CD8-positive, alpha-beta T cell (primary cell): ENCODE measurements at places on chromosomes 3 and 15.

DNA sequence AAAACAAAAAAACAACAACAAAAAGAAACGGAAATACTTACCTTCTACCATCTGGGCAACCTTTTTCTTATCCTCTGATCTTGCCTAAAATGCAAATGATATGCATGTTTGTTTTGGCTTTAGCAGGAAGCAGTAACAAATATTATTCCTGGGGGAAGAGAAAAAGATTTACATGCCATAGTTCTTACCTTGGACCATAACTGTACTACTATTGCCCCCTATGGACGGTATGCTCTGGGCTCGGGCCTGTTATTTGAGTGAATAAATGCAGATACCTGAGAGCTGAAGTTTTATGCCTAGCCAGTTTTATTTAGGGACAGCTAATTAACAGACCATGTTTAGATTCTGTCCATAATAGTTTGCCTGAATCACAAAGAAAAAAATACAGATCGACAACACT is 12.6 kb upstream of the STARD5 start:
- no peak for DNase-seq

DNA sequence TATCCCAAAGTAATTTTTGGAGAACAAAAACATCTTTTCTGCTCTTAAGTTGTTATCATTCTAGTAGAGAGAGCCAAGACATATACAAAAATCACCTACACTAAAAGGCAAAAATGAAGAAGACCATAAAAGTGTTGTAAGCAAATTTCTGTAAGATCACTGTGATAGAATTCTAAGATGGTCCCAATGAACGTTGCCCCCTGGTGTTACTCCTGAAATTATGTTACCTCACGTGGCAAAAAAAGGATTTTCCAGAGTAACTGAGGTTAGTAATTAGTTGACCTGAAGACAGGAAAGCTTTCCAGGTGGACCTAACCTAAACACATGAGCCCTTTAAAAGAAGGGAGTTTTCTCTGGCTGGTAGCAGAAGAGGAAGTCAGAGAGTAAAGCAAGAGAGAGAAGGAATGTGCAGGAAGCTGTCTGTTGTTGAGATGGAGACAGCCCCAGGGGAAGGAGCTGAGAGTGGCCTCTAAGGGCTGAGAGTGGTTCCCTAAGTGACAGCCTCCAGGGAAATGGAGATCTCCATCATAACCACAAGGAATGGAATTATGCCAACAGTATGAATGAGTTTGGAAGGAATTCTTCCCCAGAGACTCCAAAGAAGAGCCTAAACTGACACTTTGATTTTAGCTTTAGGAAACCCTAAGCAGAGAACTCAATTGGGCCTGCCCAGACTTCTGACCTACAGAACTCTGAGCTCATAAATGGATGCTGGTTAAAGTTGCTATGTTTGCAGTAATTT is 205.9 kb downstream of the CD47 start:
- no peak for DNase-seq

GRCh38 chr3:127620637-127621375 is 8.2 kb upstream of the PODXL2 start:
- no peak for DNase-seq

- no peak for DNase-seq
Observed at GRCh38 chr3:135779590-135780235, 185.8 kb upstream of the PPP2R3A start.

DNA sequence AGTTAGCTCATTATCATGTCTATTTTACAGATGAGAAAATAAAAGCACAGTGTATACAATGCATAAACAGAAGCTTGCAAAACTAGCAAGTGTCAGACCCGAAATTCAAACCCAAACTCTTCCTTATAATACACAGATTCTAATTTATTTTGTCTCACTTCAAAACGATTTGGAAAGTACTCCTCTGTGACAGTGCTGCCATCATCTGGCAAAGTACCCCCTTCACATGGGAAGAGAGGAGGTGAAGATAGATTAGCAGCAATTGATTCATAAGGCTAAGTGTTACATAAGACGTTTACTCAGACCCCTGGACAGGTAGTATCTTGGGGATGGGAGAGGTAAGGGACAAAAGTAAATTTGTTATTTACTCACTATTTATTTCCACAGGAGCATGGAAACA is 744.0 kb upstream of the SGO1 start:
- DNase-seq: no peak

- no peak for DNase-seq
Observed at GRCh38 chr3:188506446-188506845, 352.5 kb downstream of the LPP start.

DNA sequence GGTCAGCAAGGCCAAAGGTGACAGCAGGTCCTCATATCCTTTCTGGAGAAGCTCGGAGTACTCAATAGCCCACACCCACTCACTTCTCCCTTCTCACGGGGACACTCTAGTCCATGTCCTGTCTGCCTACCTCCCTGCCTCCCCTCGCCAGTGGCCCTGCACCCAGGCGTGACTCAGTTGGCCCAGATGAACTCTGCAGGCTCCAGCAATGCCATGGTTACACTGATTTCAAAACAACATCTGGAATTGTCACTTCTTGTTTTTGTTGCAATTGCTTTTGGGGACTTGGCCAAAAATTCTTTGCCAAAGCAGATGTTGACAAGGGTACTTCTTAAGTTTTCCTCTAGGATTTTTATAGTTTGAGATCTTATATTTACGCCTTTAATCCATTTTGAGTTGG is 13.0 kb downstream of the IL16 start:
- DNase-seq: no peak

- DNase-seq: no peak
Observed at GRCh38 chr3:120907659-120908029, 361 bp upstream of the STXBP5L start.

- no peak for DNase-seq
Observed at GRCh38 chr3:129035360-129036221, 25.0 kb upstream of the GP9 start.

GRCh38 chr15:66600240-66600627 is 34.4 kb upstream of the LCTL start:
- no peak for DNase-seq

GRCh38 chr3:161637559-161637958 is 141.0 kb downstream of the OTOL1 start:
- DNase-seq: no peak

DNA sequence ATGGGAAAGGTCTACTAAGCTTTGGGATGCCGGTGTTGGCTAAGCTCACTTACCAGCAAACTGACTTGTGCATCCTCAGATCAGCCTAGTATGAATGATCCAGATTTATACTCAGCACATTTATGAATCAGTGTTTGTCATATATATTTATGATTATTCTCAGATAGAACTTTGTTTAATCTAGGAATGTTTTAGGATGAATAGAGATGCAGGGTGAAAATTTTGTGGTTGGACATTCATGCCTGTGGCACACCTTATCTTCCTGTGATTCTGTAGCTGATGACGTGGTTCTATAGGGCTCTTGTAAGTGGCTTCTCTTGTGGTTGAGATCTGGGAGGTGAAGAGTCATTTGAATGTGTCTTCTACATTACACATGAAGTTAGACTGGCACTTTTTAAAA is 11.4 kb downstream of the CDIN1 start:
- no peak for DNase-seq

GRCh38 chr3:20752416-20752815 is 566.4 kb upstream of the SGO1 start:
- DNase-seq: no peak

GRCh38 chr3:125684199-125684598 is 88.9 kb upstream of the OSBPL11 start:
- DNase-seq: no peak

- DNase-seq: peak; percentile 47
Observed at GRCh38 chr15:31269816-31270575, 56.6 kb upstream of the KLF13 start.

GRCh38 chr3:137008131-137008530 is 50.3 kb downstream of the IL20RB start:
- DNase-seq: no peak

GRCh38 chr15:90674476-90674875 is 42.7 kb upstream of the BLM start:
- DNase-seq: no peak

- DNase-seq: no peak
Observed at GRCh38 chr15:49265911-49266310, 95.9 kb downstream of the GALK2 start.

- no peak for DNase-seq
Observed at GRCh38 chr15:41932101-41932500, 38.2 kb upstream of the SPTBN5 start.

GRCh38 chr3:148955544-148956346 is 35.6 kb upstream of the GYG1 start:
- DNase-seq: no peak

DNA sequence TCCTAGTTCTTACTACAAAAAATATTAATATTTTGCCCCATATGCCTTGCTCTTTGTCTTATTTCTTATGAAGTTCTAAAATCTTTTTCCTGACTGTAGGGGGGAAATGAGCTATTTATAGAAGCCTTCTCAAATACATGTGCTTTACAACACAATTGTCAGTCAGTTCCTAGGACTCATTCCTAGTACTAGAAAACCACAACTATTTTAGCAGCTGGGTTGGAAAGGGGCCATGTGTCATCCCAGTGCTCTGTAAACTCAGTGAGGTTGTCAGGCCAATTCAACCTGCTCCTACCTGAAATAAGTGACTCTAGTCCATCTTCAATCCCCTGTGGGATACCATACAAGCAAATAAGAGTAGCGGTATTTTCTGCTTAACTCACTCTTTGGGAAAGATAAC is 153.8 kb downstream of the ULK4 start:
- DNase-seq: no peak

- DNase-seq: no peak
Observed at GRCh38 chr3:168475704-168476103, 380.0 kb upstream of the GOLIM4 start.

DNA sequence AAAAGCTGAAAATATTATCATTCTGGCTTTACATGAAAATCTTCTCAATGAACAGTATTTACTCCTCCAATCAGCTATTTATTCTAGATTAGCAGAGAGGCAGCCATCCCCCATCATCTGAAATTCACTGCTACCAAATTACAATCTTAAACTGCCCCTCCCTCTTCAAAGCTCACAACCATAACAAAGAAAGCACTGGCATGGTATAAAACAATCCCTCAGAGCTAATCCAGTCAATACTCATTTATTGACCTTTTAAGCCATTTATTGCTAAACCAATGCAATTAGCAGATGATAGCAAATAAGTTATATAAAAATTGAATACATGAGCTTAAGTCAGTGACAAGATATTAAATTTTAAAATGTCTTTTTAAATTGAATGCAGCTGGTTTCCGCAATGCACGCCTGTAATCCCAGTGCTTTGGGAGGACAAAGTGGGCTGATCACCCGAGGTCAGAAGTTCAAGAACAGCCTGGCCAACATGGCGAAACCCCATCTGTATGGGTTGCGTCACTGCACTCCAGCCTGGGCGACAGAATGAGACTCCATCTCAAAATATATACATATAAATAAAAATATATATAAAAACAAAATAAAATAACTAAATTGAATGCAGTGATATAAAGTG is 12.1 kb downstream of the SLC4A7 start:
- DNase-seq: no peak

DNA sequence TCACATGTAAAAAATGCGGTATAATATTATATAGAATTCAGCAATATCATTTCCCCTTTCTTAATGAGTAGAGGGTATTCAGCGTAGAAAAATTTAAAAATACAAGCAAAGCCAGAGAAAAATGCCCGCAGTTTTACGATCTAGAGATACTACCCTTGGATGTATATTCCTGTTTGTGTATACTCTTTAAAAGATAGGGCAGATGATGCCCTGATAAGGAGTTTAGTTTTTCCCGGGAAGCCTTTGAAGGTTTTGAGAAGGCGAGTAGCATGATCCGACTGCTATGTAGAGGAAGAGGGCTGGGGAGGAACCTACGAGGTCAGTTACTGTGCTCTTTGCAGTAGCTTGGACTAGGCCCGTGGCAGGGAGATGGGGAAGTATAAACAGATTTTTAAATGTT is 1.2 kb downstream of the YEATS2 start:
- DNase-seq: no peak

DNA sequence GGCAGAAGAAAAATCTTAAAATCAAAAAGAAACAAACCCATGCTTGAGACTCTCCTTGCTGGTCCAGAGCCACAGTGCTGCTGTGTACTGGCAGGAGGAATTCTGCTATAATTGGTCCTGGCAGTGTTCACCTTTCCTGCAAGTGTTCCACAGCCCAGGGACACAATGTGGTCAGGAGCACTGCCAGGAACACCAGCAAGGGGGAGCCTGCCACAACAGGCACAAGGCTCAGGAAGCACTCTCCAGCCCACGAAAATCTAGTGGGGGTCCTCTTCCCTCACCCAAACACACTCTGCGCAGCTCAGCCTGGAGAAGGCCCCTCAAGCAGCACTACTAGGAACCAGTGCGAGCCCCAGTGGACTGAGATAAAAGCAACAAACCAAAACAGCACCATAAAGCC is 92.9 kb downstream of the UBE3A start:
- no peak for DNase-seq

- DNase-seq: no peak
Observed at GRCh38 chr3:28951772-28952556, 328.9 kb upstream of the RBMS3 start.

DNA sequence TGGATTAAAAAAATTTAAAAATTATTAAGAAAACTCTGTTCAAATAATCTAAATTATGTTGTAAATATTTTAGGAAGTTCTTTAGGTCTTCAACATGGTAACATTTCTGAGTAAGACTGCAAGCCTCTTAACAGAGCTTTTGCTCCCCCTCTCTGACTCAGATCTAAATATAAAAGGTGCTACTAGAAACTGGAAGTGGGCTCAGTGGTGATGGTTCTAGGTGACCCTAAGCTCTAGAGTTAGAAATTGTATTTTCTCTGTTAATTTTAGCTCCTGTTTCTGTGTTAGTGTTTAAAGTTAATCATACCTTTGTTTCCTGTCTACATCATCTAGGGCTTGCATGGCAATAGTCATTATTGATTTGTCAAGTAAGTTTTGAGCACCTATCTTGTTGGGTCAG is 159.9 kb upstream of the MEIS2 start:
- no peak for DNase-seq

GRCh38 chr3:7982126-7982525 is 519.5 kb upstream of the LMCD1 start:
- no peak for DNase-seq

DNA sequence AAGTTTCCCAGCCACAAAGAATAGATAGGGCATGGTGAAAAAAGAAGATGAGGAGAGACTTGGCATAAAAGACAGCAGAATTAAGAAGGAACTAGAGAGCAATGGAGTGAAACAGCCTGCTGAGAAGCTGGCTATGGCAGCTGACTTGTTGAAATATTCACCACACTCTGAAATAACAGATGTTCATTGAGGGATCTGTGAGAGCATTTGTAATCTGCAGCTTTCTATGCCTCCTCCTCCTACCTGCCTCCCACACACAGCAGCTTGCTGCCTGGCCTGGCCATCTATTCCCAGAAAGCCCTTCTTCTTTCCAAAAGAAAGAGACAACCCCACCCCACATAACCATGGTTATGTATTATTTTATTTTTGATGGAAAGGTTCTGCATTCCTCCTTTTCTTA is 303.9 kb downstream of the GAP43 start:
- DNase-seq: no peak

- no peak for DNase-seq
Observed at GRCh38 chr3:133040696-133041523, 2.7 kb downstream of the TMEM108 start.

- peak; percentile 80 for DNase-seq
Observed at GRCh38 chr3:111967651-111968274, 11.1 kb upstream of the ABHD10 start.
